ENCODE measurements at places on chromosomes 11 and 22.
A peak's percentile ranks its signal among the peaks of the same experiment; 100 is the strongest.

DNA sequence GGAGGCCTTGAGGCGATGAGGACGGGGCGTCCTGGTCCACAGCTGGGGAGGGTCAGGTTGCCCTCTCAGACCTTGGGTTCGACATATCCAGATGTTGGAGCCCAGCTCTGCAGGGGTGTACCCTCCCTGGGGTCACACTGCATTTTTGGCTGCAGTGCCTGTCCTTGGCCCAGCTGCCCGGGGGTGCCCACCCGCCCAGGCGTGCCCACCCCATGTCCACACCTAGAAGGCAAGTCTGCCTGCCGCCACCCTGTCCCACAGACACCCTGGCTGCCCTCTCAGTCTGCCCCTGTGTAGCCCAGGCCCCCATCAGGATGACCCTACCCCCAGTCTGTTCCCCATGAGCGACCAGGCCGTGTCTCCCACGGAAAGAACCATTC is 3.0 kb downstream of the LSP1 start:
- DNase-seq = no peak

DNA sequence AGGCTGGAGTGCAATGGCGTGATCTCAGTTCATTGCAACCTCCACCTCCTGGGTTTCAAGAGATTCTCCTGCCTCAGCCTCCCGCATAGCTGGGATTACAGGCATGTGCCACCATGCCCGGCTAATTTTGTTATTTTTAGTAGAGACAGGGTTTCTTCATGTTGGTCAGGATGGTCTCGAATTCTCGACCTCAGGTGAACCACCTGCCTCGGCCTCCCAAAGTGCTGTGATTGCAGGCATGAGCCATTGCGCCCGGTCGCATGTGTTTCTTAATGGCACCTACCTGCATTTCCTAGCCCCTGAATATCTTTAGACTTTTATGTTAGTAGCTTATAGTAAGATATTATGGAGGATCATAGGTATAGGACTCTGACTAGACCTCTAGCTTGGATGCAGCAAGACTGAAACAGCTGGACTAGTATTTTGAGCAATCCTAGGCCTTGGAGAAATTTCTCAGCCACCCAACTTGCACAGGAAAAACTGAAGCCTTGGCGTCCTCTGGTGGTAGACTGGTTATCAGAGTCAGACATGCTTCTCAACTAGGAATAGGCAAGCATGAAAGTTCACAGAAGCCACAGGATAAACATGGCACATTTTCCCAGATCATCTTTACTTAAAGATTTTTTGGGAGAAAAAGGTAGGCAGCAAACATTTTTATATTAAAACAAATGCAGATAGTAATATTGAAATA is 22.7 kb upstream of the C1QTNF4 start:
- peak; percentile 17 for DNase-seq

DNA sequence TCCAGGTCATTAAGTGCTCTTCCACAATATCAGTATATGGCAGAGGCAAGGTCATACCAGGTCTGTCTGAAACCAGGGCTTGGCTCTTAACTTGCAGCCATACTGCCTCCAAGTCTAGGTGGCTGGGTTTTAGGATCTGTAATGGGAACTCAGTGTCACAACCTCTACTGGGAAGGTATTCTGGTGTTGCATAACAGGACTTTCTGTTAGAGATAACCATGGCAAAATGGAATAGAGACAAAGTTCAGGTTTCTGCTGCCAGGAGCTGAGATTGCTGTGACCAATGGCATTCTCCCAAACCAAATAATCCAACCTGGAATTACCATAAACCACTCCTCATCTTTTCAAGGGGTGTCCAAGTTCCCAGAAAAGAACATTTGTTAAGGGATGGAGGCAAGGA is 6.8 kb upstream of the SAA1 start:
- DNase-seq = no peak

DNA sequence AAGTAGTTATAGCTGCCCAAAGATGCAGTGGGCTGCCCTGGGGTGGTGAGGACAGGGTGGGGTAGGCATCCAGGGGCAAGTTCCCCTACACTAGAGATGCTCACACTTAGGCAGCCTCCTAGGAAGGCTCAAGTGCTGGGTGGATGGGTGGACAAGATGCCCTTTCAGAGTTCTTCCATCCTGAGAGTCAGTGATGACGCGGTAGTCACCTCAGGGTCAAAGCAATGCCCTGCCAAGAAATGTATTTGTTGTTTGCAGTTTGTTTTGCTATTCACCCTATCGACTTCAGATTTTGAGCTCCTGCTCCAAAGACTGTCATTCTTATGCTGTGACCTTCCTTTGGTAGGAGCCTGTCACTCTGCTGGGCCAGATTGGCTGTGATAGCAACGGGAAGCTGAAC is 18.9 kb downstream of the POLA2 start:
- no peak for DNase-seq

GRCh38 chr22:22703203-22703570 is 58.8 kb downstream of the GGTLC2 start:
- DNase-seq = no peak
